ACHN (cell line): ENCODE measurements at places on chromosomes 2 and 18.

GRCh38 chr2:196144513-196145126 lies 26.8 kb downstream of the STK17B start:
- no peak for DNase-seq

GRCh38 chr2:9328931-9329330 lies 94.4 kb downstream of the ITGB1BP1 start:
- DNase-seq, result no peak

- DNase-seq, result peak; percentile 8
These were observed 401.2 kb upstream of the SOX11 start for GRCh38 chr2:5290900-5291546.

GRCh38 chr18:48222118-48222517 lies 187.1 kb downstream of the ZBTB7C start:
- DNase-seq, result no peak

GRCh38 chr2:215784371-215784783 lies 229.0 kb downstream of the MREG start:
- no peak for DNase-seq

DNA sequence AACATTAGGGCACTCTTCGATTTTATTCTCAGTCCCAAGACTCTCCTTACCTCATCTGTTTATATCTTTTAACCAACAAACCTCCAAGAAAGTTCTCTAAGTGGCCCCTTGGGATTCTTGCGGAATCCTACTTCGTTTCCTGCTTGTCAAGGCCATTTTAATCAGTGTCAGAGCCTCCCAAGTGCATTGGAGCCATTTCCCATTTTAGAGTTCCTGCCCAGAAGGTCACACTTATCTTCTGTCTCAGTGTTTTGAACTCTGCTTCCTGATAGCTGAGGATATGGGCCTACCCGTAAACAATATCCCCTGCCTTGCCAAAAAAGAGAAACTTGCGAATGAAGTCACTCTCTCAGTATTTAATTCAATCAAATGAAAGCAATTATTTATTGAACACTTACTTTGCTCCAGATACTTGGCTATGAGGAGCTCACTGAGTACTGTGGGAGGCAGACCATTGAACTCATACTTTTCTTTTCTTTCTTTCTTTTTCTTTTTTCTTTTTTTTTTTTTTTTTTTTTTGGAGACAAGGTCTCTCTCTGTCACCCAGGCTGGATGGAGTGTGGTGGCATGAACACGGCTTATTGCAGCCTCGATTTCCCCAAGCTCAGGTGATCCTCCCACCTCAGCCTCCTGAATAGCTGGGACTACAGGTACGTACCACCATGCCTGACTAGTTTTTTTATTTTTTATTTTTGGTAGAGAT lies 5.7 kb upstream of the NOSTRIN start:
- DNase-seq, result no peak

DNA sequence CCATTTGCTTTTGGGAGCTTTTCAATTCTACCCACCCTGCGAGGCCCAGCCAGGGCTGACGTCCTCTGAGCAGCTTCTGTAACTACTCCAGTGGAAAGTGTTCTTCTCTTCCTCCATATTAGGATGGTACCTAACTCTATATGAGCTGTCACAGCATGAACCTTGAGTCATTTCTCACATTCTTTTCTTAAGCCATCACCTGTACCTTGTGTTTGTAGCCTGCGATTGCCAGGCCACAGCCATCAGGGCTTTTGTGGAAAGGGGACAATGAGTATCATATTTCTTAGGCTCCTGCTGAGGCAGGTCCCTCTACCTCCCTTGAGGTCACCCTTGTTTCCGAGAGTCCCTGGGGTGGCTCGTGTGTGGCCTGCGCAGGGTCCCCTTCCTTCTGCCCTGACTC lies 144.5 kb upstream of the DLX2 start:
- DNase-seq, result no peak

- DNase-seq, result no peak
These were observed 213.3 kb downstream of the SH3RF3 start for GRCh38 chr2:109342256-109342850.

DNA sequence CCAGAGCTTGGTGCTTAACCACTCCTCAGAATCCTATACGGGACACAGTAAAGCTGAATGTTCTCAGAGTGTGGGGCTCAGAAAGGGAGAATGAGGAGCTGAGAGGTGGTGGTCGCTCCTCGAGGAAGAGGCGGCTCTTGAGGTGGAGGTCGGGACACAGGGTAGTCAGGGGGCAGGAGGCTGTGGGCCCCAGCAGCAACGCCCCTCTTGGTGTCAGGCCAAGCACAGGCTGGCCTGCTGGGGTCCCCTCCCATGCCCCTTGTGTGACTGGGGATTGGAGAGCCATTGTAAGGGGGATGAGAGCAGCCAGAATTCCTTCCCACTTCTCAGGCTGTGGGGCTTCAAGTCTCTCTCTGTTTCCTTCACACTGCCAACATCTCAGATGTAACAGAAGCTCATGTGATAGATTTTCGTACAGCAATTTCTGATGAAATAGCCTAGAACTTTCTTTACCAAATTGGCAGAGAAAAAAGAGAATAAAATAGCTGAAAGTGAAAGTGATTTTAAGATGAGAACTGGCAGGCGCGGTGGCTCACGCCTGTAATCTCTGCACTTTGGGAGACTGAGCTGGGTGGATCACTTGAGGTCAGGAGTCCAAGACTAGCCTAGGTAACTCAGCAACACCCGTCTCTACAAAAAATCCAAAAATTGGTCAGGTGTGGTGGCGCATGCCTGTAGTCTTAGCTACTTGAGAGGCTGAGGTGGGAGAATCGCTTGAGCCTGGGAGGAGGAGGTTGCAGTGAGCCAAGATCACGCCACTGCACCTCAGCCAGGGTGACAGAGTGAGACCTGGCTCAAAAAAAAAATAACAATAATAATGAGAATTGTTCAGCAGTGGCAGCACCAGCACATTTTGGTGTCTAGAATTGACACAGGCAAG lies 61.1 kb upstream of the RPL31 start:
- no peak for DNase-seq

DNA sequence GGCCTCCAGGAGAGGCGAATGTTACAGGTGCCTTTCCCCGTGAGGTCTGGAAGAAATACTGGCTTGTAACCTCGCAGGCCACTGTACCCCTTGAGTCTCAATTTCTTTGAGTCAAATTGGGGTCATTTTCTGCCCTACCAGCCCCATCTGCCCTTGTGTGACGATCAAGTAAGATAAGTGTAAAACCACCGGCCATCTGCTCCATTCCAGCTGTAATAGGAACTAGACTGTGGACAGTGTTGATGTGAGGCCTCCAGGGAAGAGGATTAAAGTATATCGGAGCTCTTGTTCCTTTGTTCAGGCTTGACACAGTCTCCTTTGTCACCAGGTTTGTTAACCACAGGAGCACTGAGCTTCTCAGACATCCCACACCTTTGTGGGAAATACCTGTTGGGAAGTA lies 65.6 kb downstream of the MRPS9 start:
- no peak for DNase-seq
